ENCODE measurements at places on chromosomes 4 and X.

DNA sequence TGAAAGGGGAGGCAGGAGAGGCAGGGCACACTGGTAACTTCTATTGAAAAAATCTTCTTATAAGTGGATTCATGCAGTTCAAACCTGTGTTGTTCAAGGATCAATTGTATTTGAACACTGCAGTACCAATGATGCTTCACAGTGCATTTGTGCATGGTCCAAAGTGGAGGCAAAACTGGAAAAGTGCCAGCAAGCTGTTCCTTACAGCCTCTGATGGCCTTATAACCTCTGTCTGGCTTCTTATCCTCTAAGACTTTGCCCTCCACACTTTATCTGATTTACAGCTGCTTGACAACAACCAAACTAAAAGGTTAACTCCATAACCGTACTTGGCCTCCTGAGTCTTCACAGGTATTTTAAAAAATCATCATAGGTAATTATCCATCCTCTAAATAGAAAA is 40.4 kb downstream of the MAGEB17 start:
- DNase-seq, result no peak

GRCh38 chr4:13912966-13913365 is 285.4 kb upstream of the BOD1L1 start:
- no peak for DNase-seq

- no peak for DNase-seq
Observed at GRCh38 chrX:74506317-74507115, 85.2 kb downstream of the SLC16A2 start.

DNA sequence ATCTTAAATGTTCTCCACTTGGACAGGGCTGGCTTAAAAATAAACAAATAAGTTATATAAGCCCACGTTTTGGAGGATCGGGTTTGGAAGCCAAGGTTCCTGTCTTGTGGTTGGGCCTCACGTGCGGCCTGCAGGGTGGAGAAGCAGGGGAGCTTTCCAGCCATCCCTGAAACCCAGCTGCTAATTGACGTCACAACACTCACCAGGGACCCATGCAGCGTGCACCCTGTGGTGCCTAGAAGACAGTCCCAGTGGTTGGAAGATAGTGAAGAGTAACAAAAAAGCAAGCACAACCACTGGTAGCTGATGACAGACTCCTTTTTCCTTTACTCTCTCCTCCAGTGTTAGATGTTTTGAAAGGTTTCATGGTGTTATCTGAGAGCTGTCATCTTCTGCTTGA is 142.0 kb upstream of the RBPJ start:
- no peak for DNase-seq

- DNase-seq, result no peak
Observed at GRCh38 chr4:61489927-61490326, 289.8 kb downstream of the ADGRL3 start.

DNA sequence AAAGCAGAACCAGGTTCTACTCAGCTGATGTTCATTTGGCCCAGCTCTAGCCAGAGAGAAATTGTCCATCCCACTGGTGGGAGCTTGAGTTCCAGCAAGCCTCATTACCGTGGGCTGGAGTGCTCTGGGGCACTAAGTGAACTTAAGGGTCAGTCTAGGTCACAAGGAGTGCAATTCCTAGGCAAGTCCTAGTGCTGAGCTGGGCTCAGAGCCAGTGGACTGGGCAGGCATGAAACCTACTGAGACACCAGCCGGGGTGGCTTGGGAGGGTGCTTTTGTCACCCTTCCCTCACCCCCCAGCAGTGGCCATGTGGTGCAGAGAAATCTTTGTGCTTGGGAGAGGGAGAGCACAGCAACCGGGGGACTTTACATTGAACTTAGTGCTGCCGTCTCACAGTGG is 39.4 kb downstream of the GSX2 start:
- DNase-seq, result no peak

GRCh38 chr4:6262176-6262575 is 7.5 kb upstream of the WFS1 start:
- no peak for DNase-seq

DNA sequence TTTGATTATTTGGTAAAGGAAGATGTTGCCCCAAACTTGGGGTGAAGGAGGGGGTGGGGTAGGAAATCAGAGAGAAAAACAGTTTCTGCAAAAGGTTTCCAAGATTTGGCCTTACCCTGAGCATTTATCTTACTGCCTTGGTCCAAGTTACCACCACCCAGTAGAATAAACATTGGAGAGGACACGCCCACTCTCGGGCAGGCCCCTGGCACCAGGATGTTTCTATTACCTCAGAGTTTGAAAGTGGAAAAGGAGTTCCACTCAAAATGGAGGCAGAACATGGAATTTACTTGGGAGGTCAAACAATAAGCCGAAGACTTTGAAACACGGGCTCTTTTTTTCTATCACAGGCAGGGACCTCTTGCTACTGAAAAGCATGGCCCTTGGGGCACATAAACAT is 113.7 kb downstream of the CHRNA9 start:
- no peak for DNase-seq

- DNase-seq, result no peak
Observed at GRCh38 chrX:56803850-56804681, 75.0 kb downstream of the NBDY start.

- no peak for DNase-seq
Observed at GRCh38 chr4:140693562-140693961, 62.6 kb downstream of the TBC1D9 start.

DNA sequence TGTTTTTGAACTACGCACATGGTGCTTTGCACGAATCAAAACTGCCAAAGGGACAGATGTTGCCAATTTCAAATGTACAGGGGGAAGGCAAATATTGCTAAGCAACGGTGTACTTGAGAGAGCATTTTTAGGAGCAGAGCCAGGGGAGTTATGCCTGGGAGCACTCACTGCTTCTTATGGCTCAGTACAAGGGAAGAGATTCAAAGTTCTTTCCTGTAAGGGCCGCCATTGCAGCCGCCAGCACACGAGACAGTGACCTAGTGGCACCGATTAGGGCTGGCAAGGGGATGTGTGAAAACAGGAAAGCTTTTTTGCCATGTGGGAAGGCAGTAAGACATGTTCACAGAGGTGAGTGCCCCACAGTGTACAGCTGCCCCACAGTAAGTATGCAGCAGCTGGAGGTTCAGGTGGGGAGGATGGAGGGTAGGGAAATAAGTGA is 133.8 kb downstream of the AFF1 start:
- DNase-seq, result peak; percentile 37

GRCh38 chr4:38865445-38865844 is 2.2 kb upstream of the FAM114A1 start:
- DNase-seq, result no peak

- peak; percentile 67 for DNase-seq
Observed at GRCh38 chr4:23930750-23931488, 41.1 kb upstream of the PPARGC1A start.

- no peak for DNase-seq
Observed at GRCh38 chrX:118631586-118631985, 95.8 kb upstream of the IL13RA1 start.

All from BE2C (cell line).